Foreskin fibroblast (primary cell): ENCODE measurements at places on chromosomes 7 and 10.

GRCh38 chr7:151435971-151436370 is 4.0 kb downstream of the CRYGN start:
- no peak for DNase-seq

GRCh38 chr7:13336227-13336626 is 648.8 kb downstream of the ARL4A start:
- no peak for DNase-seq

GRCh38 chr10:68208424-68209042 is 23.4 kb downstream of the ATOH7 start:
- peak; percentile 85 for DNase-seq

- DNase-seq: no peak
These were observed 135.2 kb upstream of the DLX6 start for GRCh38 chr7:96870185-96870584.

GRCh38 chr7:131008840-131009711 is 275.1 kb upstream of the KLF14 start:
- DNase-seq: peak; percentile 67

DNA sequence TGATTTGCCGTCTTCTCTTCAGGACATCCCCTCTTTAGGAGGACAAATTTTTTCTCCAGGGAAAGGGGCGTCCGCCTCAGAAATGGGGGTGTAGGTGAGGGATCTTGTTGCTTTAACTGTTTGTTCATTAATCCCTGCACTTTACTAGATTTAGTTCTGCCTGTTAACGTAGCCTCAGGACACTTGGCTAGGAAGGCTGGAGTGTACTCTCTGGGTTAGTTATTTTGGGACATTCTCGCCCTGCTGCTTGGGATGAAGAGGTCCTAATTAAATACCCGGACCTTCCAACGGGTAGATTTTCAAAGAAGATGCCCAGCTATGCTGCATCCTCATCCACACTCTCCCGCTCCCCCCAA is 552 bp upstream of the ZNF365 start:
- DNase-seq: no peak

GRCh38 chr7:101330011-101330484 is 8.4 kb upstream of the IFT22 start:
- no peak for DNase-seq

DNA sequence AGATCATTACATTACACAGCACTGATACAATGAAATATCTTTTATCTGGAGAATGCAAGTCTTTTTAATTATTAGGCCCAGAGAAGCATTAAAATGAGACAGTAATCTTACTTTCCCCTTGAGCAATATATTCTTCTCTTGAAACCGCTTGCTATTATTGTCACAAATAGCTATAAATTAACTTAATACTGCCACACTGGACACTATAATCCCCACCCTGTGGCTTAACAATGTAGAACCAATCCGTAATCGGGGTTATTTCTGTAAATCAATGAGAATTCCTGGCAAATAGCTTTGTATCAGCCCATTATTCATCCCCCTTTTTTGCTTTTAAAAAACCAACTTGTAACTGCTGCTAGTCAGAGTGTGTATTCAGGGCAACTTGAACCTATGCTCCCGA is 366.2 kb upstream of the VWC2 start:
- no peak for DNase-seq

DNA sequence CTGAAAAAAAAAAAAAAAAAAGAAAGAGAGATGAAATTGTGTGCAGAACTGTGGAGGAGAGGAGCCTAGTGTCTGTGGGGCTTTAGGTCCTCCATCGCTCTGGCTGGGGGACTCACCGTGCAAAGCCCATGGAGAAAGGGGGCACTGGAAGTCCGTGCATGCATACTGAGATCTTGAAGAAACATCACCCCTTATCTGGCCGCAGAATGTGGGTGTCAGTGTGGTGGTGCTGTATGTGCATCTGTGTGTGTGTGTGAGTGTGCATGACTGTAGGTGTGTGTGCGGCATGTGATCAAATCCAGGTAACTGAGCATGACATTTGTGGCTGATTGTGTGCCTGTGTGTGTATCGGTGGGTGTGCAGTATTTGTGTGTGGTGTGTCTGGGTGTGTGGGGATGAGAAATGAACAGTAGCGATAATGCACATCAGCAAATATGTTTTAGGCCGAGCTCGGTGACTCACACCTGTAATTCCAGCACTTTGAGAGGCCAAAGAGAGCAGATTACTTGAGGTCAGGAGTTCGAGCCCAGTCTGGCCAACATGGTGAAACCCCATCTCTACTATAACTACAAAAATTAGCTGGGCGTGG is 8.8 kb upstream of the CLDN3 start:
- no peak for DNase-seq

GRCh38 chr7:2802101-2802500 is 42.0 kb downstream of the GNA12 start:
- DNase-seq: peak; percentile 18

DNA sequence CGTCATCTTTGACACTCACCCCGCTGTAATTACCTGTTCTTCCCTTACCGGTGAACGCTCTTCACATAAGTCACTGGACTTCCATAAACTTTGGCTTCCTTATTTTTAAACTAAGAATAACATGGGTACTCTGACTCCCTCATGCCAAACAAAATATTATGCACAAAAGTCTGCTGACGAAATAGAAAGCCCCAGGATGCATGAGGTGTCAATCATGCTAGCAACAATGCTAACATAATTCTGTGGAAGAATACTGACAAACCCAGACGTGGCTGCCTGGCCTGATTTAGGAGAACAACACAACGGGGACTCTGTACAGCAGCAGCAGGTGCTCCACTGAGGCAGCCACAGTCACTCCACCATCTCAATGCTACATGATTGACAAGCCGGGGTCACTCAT is 137.5 kb downstream of the CCDC71L start:
- no peak for DNase-seq

- no peak for DNase-seq
These were observed 505.1 kb downstream of the TCERG1L start for GRCh38 chr10:130806426-130806825.

DNA sequence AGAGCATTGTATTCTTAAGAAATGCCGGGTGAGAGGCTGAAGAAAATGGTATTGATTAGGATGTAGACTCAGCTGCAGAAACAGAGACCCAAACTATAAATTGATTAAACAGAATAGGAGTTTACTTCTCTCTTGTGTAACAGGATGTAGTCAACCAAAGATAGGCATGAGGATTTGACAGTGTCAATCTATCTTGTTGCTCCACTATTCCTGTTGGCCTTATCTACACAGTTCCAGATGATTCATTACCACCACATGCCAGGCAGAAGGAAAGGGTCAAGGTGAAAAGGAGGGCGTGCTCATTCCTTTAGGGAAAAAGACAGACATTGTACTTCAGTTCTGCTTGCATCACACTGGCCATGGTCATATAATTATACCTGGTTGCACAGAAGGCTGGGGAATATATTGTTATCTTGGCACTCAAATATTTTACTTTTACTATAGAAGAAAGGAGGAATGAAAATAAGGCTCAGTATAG is 11.9 kb upstream of the DMTF1 start:
- DNase-seq: no peak

DNA sequence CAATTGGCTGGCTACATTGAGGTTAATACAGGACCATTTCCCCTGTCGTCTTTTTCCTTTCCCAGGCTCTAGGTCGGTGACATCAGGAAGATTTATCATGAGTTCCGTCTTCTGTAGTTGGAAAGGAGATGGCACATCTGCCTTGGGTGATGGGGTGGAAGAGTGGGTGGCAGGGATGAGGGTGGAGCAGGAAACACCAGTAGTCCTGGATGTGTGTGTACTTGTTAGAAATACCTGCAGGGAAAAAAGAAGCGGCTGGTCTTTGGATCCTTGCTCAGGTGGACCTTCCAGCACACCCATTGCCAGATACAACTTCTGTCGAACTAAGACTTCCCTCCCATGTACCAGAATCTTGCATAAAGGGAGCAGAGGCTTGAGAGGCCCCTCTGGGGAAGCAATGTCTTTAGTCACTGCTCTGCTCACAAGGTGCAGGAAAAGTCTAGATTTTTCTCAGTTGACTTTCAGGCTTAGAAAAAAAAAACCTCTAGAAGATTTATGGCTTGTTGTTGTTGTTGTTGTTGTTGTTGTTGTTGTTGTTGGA is 516.8 kb upstream of the GALNT17 start:
- DNase-seq: no peak

GRCh38 chr10:43227911-43228782 is 38.7 kb downstream of the RASGEF1A start:
- DNase-seq: no peak

- no peak for DNase-seq
These were observed 194.5 kb upstream of the LRGUK start for GRCh38 chr7:133932591-133932990.

- DNase-seq: no peak
These were observed 4.9 kb upstream of the FOXL3 start for GRCh38 chr7:284762-285722.

DNA sequence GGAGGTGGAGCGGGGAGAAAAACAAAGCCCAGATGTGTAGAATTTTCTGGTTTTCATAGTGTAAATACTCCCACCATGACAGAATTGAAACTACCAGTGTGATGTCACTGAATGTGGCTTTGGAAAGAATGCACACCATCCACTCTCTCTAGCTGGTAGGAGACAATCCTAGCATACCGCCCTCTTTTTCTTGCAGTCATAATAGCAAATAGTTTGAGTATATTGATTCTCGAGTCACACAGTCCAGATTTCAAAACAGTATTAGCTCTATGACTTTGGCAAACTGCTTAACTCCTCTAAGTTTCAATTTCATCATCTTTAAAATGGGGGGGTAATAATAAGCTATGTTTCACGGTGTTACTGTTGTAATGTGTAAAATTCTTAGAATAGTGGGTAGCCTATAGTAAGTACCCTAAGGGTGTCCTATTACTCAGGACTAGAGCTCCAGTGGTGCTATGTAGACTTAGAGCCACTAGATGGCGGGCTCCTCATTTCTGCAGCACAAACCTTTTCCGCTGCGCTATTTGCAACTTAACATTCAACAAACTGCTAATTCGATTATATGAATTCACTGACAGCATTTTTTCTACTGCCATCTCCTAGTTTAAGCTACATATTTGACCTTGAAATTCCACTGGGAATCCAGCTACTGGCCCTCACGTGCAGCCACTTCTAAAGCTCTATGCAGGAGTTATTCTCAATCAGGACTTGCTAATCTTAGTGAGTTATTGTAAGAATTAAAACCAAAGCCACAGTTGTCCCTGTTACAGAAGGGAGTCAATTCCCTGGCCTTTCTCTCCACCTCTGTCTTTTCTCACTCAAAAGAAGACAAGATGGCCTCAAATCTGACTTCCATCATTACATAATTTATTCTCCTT is 18.7 kb downstream of the TAS2R40 start:
- peak; percentile 72 for DNase-seq

DNA sequence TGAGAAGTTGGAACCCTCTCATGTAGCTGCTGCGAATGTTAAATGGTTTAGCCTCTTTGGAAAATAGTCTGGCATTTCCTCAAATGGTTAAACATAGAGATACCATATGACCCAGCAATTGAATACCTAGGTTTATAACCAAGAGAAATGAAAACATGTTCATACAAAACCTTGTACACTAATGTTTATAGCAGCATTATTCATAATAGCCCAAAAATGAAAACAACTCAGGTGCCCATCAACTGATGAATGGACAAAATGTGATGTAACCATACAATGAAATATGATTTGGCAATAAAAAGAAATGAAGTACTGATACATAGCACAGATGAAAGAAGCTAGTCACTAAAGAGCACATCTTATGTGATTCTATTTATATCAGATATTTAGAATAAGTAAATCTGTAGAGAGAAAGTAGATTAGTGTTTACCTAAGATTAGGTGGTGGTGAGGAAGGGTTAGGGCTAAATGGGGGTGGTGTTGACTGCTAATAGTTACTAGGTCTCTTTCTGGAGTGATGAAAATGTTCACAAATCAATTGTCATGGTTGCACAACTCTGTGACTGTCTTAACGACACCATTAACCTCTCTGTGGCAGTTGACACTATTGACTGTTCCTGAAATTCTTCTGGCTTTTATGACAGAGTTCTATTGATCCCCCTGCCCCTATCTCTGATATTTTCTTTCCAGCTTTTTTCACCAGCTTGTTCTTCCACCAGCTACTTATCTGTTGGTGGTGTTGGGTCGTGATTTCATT is 35.2 kb downstream of the VCL start:
- DNase-seq: no peak

- peak; percentile 94 for DNase-seq
These were observed 259.7 kb upstream of the FERD3L start for GRCh38 chr7:19404912-19405329.

GRCh38 chr10:126080879-126081411 is 184.6 kb downstream of the FANK1 start:
- no peak for DNase-seq

- DNase-seq: no peak
These were observed 20.5 kb upstream of the CFAP70 start for GRCh38 chr10:73379064-73379748.

DNA sequence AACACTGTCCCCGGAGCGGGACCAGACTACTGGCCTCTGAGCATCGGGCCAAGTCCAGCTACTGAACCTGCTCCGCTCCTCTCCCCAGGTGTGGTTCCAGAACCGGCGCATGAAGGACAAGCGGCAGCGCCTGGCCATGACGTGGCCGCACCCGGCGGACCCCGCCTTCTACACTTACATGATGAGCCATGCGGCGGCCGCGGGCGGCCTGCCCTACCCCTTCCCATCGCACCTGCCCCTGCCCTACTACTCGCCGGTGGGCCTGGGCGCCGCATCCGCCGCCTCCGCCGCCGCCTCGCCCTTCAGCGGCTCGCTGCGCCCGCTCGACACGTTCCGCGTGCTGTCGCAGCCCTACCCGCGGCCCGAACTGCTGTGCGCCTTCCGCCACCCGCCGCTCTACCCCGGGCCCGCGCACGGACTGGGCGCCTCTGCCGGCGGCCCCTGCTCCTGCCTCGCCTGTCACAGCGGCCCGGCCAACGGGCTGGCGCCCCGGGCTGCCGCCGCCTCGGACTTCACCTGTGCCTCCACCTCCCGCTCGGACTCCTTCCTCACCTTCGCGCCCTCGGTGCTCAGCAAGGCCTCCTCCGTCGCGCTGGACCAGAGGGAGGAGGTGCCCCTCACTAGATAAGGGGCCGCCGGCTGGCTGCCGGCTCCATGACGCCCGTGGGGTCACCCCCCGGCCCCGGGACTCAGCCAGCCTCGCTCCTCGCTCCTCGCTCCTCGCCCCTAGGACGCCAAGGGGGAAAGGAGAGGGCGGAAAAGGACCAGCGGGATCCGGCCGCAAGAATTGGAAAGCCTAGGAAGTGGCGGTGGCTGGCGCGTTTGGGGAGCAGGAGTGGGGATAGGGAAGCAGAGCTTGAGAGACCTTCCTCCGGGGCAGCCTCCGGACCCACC is 3.4 kb downstream of the EVX1 start:
- no peak for DNase-seq

- DNase-seq: no peak
These were observed 7.1 kb upstream of the TFPI2 start for GRCh38 chr7:93897680-93898079.

- DNase-seq: no peak
These were observed 17.3 kb downstream of the FAM107B start for GRCh38 chr10:14757394-14757793.

GRCh38 chr7:37365405-37365804 is 83.3 kb downstream of the ELMO1 start:
- no peak for DNase-seq

GRCh38 chr7:6567886-6568285 is 9.4 kb upstream of the ZDHHC4 start:
- DNase-seq: no peak

- DNase-seq: no peak
These were observed 17.2 kb upstream of the SYPL1 start for GRCh38 chr7:106129291-106129690.

GRCh38 chr7:150321788-150322113 is 1.4 kb upstream of the LRRC61 start:
- no peak for DNase-seq
